ENCODE measurements at places on chromosomes 2 and 18. TPM values are rescaled to one million over a fixed set of nuclear protein-coding genes. Genes with fewer than 3 reads are reported as not detected.

Gene SERPINB13
- total RNA-seq, result not detected

DNA sequence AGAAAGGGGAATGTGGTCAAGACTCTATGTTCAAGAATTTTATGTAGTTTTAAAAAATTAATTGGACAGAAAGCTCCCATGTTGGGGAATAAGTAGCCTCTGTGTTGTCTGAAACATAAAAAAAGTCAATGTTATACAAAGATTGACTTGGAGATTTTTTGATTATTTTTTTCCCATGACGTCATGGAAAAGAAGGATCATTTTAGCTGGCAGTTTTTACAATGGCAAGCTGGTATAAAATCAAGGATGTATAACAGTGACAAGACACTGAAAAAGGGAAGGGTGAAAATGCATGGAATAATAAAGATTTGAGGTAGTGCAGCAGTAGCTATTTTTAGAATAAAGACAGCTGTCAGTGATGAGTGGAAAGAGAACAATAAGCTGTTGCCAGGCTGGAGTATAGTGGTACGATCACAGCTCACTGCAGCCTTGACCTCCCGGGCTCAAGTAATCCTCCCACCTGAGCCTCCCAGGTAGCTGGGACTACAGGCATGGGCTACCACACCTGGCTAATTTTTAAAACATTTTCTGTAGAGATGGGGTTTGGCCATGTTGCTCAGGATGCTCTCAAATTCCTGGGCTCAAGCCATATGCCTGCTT is 9.2 kb downstream of the SLC39A10 start:
- DNase-seq, result no peak

- DNase-seq, result peak; percentile 90
Observed at GRCh38 chr2:181790716-181791649, 100.5 kb upstream of the ITPRID2 start.

Gene RGPD8
- total RNA-seq, result 1.2 TPM

Gene ACTG2
- total RNA-seq, result 0.74 TPM

DNA sequence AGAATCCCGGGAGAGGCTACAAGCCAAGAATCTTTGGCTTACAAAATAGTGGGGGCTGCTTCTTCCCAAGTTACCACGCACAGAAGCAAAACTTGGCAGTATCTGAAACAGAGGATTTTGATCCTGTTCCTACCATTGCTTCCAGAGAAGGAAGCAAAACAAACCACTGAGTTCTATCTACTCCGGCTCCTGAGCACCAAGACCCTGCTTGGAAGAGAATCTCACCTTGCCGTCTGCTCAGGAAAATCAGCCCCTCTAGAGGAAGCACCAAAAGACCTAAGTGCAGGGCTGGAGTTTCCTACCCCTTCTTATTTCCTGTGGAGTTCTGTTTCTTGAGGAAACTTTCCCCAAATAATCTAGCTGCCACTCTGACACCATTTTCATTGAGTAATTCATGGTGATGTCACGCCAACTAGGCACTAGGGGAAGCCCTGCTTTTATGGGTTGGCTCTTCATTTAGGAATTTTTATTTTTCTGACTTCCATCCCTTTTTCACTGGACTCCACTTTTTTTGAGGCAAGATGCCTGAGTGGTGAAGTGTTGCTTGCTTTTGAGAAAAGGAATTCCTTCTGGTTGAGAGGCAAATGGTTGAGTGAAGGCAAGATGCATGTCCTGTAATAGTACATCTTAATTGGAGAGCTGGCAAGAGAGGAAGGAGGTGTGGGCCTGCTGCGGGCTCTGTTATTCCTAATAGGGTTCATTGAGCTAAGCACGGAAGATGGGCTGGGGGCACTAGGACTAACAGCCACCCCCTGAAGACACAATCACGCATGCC is 36.8 kb upstream of the EML4 start:
- DNase-seq, result peak; percentile 76

Gene DLX1
- 7.4 TPM for total RNA-seq

- no peak for DNase-seq
Observed at GRCh38 chr18:13283746-13284145, 65.2 kb downstream of the LDLRAD4 start.

GRCh38 chr2:236746833-236747232 is 177.2 kb downstream of the ACKR3 start:
- no peak for DNase-seq

Gene PKP4
- 31.8 TPM for total RNA-seq

DNA sequence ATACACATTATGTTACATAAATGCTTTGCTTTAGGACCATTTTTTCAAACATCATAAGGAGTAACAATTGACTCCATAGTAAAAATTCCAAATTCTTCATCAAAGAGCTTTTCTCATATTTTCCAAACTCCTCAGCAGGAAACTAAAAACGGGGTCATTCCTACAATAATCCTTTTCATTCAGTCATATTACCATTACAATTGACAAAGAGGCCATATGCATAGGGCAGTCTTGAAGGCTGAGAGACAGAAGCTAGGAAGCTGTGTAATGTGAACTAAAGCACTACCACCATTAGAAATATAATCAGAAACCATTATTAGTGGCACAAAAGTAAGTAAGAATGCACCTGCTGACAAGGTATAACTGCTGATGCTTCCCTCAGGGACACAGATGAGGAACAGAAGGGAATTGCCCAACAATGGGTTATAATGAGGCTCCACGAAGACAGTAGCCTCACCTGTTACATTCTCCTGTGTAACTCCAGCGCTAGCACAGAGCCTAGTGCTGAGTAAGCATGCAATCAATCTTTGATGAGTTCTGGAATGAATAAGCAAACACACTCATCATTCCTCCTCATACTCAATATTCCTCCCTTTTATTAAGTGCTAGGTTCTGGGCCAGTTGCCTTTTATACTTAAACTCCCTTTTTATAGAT is 942.3 kb downstream of the CPS1 start:
- DNase-seq, result no peak

Gene SOX11
- 11.2 TPM for total RNA-seq

- no peak for DNase-seq
Observed at GRCh38 chr2:33267043-33267442, 209.4 kb upstream of the RASGRP3 start.

DNA sequence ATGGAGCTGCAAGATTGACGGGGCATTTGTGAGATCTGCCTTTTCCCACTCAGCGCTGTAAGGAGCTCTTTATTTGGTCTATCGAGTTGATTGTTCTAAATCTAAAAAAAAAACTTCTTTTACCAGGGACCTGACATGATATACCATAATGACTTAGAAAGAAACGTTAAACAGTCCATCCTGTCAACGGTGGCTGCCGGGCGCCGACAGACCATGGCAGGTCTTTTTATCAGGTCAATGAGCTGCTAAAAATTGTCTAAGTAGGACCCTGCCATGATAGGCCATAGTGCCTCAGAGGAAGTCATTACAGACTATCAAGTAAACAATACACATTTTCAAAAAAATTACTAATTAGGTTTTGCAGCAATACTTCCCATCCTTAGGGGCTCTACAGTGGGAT is 87.9 kb downstream of the KLHL14 start:
- no peak for DNase-seq

DNA sequence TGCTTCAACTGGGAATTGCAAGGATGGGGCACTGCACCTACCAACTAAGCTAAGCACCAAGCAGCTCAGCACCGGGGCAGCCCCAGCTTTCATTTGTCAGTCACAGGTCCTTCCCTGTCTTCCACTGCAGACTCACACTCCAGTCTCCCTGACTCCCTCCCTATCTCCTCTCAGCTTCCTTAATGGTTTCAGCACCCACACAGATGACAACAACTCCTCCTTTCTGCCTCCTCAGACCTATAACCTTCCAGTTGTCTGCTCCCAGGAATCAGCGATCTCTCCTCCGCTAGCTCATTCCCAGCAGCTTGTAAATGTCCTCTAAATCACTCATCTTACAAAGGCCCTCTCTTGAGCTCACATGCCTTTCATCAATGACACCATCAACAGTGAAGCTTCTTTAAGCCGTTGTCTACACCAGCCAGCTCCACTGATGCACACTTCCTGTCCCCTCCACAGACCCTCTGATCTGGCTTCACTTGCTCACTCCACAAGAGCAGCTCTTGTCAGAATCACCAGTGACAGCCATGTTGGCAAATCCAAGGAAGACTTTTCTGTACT is 32.1 kb downstream of the CLASP1 start:
- no peak for DNase-seq

GRCh38 chr2:12316476-12316875 is 400.3 kb upstream of the TRIB2 start:
- no peak for DNase-seq

Gene DNAH6
- 2.9 TPM for total RNA-seq

DNA sequence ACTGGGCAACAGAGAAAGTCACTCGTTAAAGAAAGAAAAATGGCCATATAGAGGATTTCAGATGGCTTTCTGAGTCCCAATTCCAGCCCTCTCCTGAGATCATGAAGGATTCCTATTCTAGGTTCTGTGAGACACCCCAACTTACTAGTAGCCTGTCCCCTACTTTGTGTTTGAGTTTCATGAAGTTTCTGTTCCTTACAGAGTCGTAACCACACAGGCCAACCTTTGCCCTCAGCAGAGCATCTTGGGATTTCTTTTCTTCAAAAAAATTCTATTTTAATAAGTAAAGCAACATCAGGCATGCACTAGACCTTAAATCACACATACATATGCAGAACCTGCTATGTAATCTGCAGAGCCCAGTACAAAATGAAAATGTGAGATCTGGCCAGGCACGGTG is 30.4 kb downstream of the TMEM247 start:
- no peak for DNase-seq

- DNase-seq, result no peak
Observed at GRCh38 chr18:38792731-38793130, 1227.1 kb upstream of the CELF4 start.

DNA sequence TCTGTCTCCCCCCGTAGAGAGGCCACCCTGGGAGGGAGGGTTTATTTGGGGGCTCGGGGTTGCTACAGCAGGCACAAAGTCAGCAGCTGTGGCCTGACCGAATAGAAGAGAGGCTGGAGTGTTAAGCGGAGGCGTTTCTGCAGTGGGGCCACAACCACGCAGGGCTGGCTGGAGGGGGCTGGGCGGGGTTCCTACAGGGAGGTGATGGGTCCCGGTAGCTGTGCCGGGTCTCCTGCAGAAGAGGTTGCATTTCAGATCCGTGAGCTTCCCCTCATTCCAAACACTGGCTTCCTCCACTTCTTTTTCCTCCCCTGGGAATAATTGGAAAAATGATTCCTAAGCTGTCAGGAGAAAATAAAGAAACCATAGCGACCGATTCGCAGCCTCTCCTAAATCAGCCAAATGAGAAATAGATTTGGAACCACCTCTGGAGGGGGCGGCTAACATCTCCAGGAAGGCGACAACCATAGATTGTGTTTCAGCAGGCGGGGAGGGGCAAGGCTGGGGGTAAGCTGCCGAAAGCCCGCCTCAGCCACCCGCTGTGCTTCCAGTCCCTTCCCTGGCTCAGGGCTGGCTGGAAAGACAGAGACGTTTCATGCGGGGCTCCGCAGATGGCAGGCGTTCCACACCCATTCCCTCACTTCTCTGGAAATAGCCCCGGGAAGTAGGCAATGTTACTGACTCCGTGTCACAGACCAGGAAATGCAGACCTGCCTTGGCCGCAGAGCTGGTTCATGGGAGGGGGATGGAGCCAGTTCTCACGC is 85.6 kb upstream of the TAF1B start:
- DNase-seq, result peak; percentile 45

Gene MGAT4A
- 3.9 TPM for total RNA-seq

- no peak for DNase-seq
Observed at GRCh38 chr2:105990624-105991023, 203.5 kb downstream of the UXS1 start.

Gene GALNT13
- total RNA-seq, result not detected

Gene CGREF1
- total RNA-seq, result 3.4 TPM

DNA sequence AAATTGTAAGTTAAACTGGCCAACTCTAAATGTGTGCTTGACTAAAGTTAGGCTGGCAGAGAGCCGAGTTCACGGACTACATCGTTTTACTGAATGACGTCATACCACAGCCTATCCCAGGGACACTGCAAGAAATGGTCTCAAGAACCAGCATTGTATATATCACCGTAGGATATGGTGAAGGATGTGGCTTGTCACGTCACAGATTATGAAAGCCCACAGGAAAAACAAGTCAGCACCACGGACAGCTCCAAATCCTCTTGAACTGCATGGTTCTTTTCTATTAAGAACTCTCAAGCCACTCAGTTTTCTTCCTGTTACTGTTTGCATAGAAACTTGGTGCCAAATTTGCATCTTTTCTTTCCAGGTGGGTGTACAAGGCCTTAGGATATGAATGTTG is 85.1 kb upstream of the ACAA2 start:
- peak; percentile 62 for DNase-seq

Gene ALK
- 0.03 TPM for total RNA-seq

Gene CEP192
- 18.6 TPM for total RNA-seq

DNA sequence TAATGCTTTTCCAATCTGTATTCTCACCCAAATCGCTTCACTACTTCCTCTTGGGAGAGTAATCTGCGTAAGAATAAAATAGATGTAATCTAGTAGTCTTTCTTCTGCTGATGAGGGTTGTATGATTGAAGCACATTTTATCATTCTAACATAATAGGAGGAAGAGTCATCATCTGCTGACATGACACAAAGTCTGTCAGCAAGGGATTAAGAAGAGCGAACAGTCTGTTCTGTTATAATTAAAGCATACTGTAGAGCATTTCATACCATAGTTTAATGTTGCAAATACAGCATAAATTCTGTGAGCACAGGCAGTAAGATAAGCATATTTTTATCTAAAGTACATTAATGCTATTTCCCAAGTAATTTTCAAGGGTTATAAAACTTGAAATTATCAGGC is 10.4 kb downstream of the SLC25A52 start:
- no peak for DNase-seq

Gene DLGAP1
- 0.27 TPM for total RNA-seq
